Pulmonary artery endothelial cell (primary cell): ENCODE measurements at places on chromosomes 2 and 18. TPM values are rescaled to one million over a fixed set of nuclear protein-coding genes. Genes with fewer than 3 reads are reported as not detected.

DNA sequence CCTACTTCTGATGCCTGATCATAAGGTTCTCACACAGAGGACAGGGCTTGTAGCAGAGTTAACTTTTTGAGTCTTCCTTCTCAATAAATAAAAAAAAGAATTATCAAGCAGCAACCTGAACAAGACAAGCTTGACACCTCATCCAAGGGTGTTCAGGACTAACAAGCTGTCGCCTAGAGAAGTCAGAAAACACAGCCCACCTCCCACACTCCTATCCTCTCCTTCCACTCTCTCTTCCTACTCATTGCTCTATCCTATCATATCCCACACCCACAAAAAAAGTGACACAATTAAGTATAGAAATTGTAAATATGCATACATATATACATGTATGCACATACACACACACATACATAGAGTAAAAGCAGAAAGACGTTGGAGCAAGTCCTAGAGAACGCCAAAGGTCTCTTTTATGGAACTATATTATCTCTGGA is 5.4 kb downstream of the NBAS start:
- no peak for DNase-seq

DNA sequence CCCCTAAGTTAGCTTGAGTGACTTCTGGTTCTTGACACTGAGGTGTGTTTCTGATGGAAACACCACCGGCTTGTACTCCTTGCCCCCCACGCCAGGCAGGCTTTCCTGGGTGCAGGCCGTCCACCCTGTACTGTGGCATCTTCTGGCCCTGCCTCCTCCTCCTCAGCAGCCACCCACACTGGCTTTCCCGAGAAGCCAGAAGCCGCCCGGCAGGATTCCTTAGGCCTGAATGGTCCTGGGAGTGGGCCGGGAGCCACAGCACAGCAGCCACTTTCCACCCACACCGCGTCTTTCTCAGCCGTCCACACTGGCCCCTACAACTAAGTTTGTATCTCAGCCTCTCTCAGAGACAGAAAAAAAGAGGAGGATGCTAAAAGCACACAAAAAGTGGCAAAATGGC is 2.1 kb upstream of the HSBP1L1 start:
- no peak for DNase-seq

- DNase-seq: no peak
Observed at GRCh38 chr18:32042337-32042736, 23.7 kb downstream of the RNF125 start.

DNA sequence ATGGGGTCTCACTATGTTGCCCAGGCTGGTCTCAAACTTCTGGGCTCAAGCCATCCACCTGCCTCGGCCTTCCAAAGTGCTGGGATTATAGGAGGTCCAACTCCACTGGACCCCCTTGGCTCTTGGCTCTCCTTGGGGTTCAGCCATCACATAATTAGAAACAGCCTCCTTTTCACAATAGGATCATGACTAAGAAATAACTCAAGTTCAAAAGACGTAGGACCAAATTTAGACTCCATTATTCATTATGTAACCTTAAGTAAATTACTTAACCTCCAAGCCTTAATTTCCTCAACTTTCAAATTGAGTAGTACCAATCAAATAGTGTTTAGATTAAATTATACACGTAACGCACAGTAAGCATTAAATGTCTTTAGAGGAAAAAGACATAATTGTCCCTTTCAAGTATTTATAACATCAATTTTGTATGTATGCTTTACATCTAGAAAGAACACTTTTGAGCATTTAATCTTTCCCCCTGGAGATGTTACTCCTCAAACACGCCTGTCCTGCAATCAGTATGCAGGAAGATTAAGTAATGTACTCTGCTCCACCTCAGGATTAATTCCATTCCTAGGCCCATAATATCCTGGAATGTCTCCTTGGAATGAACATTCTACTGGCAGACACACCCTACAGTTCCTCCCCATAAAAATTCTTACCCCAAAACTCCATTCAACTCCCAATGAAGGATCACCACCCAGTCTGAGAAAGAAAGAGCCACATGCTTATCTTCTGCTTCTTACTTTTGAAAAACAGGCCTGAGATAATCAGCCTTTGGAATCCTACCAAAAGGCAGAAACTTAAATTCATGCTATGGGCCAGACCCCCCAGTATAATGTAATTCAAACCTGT is 49.1 kb downstream of the COBLL1 start:
- no peak for DNase-seq

GRCh38 chr2:129347486-129348217 is 631.8 kb upstream of the RAB6C start:
- no peak for DNase-seq

AMER3 gene
- total RNA-seq: not detected in 2 replicates

DNA sequence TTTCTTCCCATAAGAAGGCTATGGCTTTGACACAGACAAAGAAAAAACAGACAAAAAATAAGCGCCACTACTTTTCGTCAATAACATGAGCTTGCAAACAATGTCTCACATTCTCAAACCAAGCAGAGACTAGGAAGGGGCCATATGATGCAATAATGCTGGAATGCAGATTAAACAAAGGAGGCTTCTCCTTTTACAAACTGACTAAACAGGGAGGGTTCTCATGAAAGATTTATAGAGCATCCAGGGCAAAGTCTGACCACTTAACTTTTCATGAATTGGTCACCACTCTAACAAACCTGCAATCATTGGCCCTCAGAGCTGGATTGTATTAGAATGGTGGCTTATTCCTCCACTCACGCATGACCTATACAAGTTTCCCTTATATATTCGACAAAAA is 663.3 kb upstream of the CHAC2 start:
- DNase-seq: no peak

SPATA3 gene
- total RNA-seq: not detected in 2 replicates

GRCh38 chr2:241304039-241304670 is 11.3 kb downstream of the HDLBP start:
- no peak for DNase-seq

- no peak for DNase-seq
Observed at GRCh38 chr2:52844701-52845423, 922.7 kb upstream of the CHAC2 start.

DNA sequence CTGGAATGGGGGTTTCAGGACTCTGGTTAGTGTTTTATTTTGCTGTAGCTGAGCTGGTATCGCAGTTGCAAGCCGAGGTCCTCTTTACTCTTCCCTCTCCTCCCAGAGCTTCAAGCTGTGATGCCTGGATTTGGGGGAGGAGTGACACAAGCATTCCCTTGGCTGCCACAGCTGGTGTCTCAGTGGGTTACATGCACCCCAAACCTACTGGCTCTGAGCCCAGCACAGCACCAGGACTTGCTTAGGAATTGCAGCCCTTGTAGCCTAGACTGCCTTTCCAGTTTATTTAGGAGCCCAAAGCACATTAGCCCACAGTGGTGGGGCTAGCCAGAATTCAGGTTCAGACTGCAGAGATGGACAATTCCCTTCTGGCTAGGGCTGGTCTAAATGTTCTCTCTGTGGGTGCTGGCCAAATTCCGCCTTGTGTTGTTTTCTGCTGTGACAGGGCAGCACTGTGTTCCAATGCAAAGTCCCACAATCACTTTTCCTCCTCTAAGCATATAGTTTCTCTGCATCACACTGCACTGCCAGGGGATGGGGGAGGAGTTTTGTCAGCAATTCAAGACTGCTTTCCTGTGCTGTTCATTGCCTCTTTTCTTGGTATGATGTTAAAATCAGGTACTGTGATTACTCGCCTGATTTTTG is 122.8 kb downstream of the SLC4A10 start:
- no peak for DNase-seq

DNA sequence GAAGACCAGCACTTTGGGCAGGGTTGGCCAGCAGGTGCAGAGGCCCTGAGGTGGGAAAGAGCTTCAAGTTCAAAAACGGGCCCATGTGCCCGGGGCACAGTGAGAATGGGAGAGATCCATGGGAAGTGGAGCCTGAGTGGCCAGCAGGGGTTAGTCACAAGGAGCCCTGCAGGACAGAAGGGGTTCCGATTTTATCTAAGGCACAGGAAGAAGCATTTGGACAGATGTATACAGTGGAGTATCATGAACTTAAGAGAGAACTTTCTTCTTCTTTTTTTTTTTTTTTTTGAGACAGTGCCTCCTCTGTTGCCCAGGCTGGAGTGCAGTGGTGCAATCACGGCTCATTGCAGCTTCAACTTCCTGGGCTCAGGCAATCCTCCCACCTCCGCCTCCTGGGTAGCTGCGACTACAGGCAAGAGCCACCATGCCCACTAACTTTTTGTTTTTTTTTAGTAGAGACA is 24.0 kb downstream of the WIPF1 start:
- no peak for DNase-seq

- DNase-seq: no peak
Observed at GRCh38 chr2:101012706-101013181, 10.7 kb downstream of the RPL31 start.

GRCh38 chr18:56986829-56987228 is 160.1 kb upstream of the BOD1L2 start:
- DNase-seq: no peak

EMX1 gene
- not detected in 2 replicates for total RNA-seq

DNA sequence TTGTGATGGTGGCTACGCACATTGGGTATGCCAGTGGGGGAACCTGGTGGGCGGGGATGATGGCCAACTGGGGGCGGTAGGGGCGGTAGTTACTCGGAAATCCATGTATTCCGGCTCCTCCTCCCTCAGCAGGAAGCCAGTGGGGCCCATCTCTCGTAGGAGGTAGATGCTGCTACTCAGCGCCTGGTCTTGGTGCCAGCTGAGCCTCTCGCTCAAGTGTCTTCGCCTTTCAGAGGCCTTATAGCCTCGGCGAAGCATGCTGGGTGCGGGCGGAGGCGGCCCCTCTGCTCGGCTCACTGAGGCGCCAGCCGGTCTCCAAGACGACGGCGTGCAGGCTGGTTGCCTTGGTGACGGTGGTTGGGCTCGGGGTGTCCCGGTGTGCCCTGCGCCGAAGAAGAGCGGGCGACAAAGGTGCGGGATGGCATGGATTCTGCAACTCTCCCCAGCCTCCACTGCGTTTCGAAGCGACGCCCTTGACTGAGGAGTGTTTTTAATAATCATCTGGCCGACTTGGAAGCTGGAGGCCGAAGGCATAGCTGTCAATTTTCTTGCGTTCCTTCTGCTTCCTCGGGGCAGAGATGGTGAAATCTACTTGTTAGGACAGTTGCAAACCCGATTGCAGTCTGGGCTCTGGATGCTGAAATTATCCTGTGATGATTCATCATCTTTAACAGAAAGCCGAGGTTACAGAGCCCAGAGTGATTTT is at the start of gene ZSWIM2:
ZSWIM2 (minus strand) TSS at position 298 of the 706 bp plus-strand sequence; CDS start at position 258, 40 bp downstream.
- DNase-seq: no peak

DNA sequence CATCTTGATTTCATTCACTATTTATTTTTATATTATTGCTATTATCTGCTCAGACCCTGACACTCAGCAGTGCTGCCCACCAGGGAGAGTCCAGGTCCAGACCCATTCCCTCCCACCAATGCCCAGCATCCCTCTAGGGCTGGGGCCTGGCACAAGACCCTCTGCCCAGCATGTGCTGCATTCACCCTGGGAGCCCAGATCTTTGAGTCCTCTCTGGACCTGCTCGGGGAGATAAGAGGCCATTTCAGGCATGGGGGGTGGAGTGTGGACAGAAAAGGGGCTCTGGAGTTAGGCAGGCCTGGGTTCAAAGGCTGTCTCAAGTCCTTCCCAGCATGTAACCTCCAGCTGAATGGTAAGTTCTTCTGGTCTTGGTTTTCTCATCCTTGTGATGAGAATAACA is 209.6 kb downstream of the CYP26B1 start:
- no peak for DNase-seq

LYG2 gene
- not detected in 2 replicates for total RNA-seq
